Activated CD4-positive, alpha-beta T cell treated with anti-CD3 and anti-CD28 coated beads, Interleukin-2, amount 50 U/mL, for 16 hours (primary cell): ENCODE measurements at places on chromosomes 6 and 20.
A peak's percentile ranks its signal among the peaks of the same experiment; 100 is the strongest.

- DNase-seq = no peak
These were observed 64.5 kb upstream of the TINAG start for GRCh38 chr6:54243699-54244098.

- peak; percentile 67 for DNase-seq
These were observed at the start of gene POM121L2 for GRCh38 chr6:27312146-27312949. TSS of gene POM121L2 (minus strand) at chr6:27312273. CDS start at chr6:27312170, 103 bp downstream.

- no peak for DNase-seq
These were observed 9.0 kb downstream of the NKAIN2 start for GRCh38 chr6:123812621-123813020.

DNA sequence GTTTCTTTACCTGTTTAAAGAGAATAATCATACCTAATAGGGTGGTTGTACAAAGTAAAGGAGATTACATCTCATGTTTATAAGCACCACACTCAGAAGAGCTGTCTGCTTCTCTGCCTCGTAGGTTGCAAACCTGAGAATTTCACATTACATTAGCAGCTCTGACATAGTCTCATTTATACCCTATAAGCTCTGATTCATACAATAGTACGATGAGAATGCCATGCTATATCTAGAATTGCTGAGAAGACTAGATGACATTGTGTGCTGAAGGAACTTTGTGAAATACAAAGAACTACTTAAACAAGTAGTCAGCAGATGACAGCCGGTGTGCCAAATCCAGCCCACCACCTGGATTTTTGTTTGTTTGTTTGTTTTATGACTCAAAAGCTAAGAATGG lies 121.2 kb downstream of the ADAT2 start:
- DNase-seq = no peak

DNA sequence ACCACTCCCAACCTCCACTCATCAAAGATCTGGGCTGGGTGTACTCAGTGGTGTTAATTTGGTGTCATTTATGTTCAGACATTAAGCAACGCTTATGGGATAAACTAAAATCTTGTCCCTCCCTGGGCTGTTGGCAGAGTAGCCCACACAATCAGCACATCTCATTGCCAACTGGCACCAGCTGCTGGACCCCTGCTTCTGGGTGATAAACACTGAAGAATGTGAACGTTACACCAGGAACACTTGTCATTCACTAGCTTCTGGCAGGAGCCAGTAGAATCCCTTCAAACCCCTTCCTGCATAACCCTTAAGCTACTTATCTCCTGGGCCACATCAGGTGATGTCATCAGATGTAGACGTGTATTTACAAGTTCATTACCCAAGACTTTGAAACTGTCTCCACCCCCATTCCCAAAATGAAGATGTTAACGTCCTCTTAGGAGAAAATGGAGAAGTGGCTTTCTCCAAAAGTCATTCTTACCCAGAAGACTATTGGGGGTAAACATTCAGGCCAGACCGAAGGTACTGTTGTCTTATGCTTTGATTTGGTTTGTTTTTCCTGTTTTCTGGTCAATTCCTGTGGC lies 107.8 kb upstream of the CD93 start:
- DNase-seq = no peak

GRCh38 chr6:6816716-6817115 lies 228.2 kb downstream of the LY86 start:
- no peak for DNase-seq

DNA sequence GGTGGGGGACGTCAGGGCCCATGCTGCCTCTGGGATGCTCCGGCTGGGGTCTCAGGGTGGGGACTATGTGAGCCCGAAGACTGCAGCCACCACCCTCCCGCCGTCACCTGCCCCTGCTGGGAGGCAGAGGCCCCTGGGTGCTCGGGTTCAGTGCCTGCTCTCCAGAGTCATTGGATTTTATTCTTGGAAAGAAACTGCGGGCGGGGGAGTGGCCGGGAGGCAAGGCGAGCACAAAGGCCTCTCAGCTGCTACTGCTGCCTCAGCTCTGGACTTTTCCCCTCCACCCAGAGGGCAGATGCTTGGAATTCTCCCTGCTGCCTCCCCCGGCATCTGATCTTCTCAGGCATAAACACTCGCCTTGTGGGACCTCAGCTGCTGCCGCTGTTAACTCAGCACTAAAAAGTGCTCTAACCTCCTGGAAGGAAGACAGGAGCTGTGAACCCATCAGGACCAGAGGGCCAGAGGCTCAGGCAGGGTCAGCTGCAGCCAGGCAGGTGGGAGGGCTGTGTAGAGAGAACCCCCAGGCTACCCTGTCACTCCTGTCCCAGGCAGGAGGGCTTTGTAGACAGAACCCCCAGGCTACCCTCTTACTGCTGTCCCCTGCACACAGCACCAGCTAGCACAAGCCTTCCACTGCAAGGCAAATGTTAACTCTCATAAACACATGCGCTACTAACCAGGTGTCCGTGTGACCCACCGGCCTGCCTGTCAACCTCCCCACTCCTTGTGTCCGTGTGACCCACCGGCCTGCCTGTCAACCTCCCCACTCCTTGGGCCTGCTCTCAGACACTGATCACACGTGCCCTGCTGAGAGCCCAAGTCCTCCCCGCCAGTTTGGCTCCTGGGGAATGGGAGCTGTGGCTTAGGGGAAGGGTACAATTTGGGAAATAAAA lies 9.4 kb upstream of the FRMD1 start:
- DNase-seq = no peak

GRCh38 chr20:60765821-60766403 lies 486.1 kb upstream of the CDH4 start:
- no peak for DNase-seq

DNA sequence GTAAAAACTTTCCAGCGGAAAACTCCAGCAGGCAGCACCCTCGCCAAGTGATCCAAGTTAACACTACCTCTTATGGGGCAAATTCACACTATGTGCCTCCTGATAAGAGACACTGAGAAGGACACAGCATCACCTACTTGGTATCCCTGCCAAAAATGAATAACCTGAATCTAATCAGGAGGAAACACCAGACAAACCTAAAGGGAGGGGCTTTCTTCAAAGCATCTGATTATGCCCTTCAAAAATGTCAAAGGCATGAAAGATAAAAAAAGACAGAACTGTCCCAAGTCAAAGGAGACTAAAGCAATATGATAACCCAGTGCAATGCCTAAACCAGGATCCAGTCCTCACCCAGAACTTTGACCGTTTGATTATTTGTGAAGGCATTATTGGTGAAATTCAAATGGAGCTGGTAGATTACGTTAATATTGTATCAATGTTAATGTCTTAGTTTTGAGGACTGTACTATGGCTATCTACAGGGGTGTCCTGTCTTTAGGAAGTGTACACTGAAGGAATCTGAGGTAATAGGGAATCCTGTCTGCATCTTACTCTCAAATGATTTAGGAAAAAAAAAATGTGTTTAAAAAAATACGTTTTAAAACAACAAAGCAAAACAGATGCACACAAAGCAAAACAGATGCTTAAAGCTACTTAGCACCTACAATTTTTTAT lies 8.3 kb downstream of the TBC1D7 start:
- no peak for DNase-seq

DNA sequence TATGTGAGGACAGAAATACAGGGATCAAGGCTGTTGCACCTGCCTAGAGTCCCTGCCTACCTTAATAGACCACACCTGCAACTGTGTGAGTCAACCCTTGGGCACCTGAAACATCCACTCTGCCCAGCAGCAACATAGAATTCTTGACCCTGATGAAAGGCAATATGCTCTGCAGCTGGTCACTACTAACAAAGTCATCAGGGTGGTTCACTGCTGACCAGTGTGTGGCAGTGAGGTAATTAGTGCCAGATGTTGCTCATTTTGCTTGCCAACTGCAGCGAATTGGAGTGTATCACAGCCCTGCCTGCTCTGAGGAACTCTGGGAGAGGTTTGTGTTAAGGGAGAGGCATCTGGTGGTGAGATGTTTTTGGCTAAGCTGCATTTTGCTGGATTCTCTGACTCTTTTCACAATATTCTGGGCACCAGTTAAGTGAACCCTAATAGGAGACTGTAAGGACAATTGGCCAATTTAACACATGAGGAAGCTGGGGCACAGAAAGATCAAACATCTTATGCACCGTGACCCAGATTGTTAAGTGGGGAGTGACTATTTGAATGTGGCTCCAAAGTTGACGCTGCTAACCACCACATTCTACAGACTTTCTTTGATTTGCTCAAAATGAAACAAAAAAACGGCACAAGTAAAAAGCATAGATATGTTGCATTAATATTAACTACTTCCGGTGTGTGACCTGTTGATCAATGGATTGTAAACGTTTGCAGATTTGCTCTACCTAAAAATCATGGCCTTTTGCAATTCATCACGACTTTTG lies 61.9 kb upstream of the OPRM1 start:
- DNase-seq = no peak

DNA sequence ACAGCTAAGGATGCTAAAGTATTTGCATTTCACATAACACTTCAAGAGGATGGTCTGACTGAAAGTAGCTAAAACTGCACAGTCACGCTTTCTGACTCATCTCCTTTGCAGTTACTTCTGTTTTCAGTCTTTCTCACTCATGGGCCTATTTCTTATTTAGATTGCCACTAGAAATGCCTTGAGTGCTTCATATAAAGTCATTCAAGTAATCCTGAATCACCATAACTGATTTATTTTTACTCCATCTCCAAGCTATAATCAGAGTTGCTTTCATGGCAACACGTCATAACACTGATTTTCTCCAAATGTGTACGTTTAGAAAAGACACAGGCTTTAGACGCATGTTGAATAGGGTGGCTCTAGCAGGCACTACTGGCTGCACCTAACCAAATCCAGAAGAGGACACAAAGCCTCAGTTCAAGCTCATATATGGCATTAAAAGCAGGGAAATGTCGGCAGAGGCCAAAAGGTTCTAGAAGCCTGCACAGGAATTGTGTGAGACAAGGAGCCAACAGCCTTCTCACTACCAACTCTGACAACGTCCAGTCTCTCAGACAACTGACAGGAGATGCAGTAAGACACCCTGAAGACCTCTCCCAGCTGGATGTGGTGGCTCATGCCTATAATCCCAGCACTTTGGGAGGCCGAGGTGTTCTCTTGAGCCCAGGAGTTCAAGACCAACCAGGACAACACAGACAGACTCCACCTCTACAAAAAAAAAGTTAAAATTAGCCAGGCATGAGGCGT lies 64.1 kb upstream of the BEND6 start:
- DNase-seq = peak; percentile 89

DNA sequence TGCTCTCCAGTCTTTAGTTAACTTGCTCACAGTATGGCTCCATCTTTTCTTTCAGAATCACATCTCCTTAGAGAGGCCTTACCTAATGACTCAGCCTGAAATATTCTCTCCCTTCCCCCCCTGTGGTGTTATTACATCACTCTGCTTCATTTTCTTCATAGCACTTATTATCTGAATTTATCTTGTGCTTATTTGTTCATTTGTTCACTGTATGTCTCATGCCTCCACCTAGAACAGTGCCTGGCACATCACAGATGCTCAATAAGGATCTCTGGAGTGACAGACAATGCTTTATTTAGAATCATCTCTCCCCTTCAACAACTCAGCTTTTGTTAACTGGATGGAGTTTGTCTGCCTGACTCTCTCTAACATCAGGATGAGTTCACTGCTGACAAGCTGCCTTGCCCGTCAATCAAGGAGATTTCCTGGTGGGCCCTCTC lies 96.6 kb upstream of the MAN1A1 start:
- DNase-seq = peak; percentile 59

GRCh38 chr6:148837941-148838340 lies 91.1 kb downstream of the UST start:
- DNase-seq = no peak

GRCh38 chr6:43347444-43347843 lies 22.0 kb downstream of the ZNF318 start:
- no peak for DNase-seq

- no peak for DNase-seq
These were observed 91.9 kb downstream of the RFPL4B start for GRCh38 chr6:112439010-112439409.

GRCh38 chr20:10513931-10514575 lies 78.9 kb downstream of the SLX4IP start:
- DNase-seq = peak; percentile 51

DNA sequence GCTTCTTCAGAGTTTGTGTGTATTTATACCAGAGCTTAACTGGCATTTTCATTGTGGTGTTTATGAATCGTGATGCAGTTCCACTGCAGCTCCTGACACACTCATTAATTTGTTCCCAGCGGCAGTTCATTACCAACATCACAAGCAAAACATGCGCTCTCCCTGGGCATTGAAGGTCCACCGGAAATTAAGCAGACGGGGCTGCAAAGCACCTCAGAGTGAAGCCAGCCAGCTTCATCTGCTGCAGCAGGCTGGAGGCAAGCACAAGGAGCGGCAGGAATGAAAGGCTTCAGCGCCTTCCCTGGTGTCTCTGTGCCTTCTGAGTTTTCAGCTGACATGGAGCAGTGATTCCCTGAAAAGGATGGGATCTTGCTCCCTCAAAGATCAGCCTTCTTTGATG lies 246.0 kb upstream of the SPTLC3 start:
- DNase-seq = no peak

GRCh38 chr20:33465481-33466302 lies 22.1 kb upstream of the SNTA1 start:
- DNase-seq = no peak

GRCh38 chr6:1485678-1486077 lies 96.3 kb downstream of the FOXF2 start:
- DNase-seq = no peak

GRCh38 chr20:17421493-17421892 lies 109.7 kb downstream of the BFSP1 start:
- DNase-seq = no peak

GRCh38 chr20:1330075-1330830 lies 1.3 kb upstream of the SDCBP2 start:
- DNase-seq = peak; percentile 23

GRCh38 chr20:41137614-41138474 lies 501 bp downstream of the PLCG1 start:
- peak; percentile 63 for DNase-seq

- DNase-seq = no peak
These were observed 117.3 kb downstream of the PSMB1 start for GRCh38 chr6:170435766-170436165.

GRCh38 chr6:22556266-22556665 lies 13.1 kb upstream of the HDGFL1 start:
- no peak for DNase-seq

DNA sequence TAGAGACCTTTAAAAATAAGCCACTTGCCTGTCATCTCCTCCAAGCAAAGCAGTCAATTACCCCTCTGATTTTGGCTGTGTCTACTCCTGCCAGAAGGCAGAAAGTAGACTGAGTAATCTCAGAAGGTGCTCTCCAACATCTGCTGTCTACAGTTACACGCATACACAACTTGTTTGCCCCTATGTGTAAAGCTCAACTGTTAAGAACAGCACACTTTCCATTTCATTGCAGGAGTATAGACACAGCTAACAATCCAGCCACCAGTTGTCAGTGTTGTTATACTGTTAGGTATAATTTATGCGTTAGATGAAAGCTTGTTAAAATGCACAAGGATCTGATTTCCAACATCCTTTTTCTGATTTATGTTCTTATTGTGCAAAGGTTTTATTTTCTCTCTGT lies 88.2 kb downstream of the SAMD3 start:
- DNase-seq = peak; percentile 45

DNA sequence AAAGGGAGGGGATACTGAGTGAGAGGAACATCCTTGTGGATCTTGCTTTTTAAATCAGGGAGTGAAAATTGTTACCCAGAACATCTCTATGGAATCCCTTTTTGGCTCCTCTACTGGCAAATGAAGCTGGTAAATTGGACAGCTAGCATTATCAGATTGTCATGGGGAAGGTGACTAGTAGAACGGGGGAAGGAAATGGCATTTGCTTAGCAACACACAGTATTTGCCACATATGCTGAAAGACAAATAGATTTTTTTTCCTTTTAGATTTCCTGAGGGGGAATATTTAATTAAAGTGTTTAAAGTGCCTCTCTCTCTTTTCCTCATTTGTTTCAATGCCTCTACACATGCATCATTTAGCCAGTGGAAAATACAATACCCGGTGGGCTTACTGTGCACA lies 573.5 kb downstream of the BCKDHB start:
- DNase-seq = no peak

- DNase-seq = no peak
These were observed 15.2 kb downstream of the STXBP5 start for GRCh38 chr6:147219463-147219862.
